ENCODE measurements at places on chromosomes 2 and 18.

DNA sequence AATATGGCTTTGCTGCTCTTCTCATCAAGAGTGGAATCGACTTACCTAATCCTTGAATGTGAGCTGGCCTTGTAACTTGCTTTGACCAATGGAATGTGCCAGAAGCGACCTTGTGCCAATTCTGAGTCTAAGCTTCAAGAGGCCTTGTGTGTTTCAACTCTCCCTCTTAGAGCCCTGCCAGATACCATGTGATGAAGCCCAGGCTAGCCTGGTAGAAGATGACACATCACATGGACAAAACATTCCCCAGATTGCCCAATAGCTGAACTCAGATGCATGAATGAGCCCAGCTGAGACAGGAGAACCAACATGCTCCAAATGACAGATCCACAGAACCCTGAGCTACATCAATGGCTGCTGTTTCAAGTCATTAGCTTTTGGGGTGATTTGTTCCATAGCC is 4.2 kb upstream of the KLHL14 start:
- no peak for DNase-seq

DNA sequence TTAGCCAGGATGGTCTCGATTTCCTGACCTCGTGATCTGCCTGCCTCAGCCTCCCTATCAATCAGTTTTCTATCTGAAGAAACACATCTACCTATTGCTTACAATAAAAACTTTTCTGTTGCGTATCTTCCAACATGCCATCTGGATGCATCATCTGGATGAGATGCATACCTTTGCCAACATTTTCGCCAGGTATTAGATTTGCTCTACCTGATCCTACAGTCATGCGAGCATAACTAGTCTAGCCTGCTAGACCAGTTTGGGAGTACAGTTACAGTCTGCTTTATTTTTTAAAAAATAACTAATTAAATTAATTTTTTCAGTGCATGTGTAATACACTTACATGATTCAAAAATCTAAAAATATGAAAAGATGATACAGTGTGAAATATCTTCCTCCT is 334.0 kb upstream of the MEX3C start:
- DNase-seq: no peak

DNA sequence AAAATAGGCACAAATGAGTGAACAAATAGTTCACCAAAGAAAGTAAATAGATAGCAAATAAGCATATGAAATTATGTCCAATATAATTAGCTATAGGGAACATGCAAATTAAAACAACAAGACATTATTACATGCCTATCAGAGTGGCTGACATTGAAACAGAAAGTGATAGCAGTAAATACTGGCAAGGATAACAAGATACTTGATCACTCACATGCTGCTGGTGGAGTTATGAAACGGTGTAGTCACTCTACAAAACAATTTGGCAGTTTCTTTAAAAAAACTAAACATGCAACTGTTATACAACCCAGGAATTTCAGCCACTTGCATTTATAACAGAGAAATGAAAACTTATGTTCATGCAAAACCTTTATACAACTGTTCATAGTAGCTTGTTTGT is 439.2 kb upstream of the ACVR2A start:
- no peak for DNase-seq

DNA sequence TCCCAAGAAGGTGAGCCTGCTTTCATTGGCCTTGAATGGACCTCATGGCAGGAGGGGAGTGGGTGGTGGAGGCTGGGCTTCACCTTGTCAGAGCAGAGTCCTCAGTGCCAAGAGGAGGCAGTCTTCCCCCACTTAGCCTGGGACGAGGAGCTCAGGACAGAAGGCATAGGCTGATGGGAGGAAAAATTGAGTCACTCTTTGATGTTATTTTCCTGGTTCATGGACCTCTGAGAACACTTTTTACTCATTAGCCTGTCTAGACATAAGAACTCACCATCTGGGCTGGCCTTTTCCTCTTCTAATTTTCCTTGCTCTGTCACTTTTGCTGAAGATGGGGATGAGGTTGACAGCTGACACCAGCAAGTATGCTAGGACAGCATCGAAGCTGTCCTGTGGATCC is 225.7 kb upstream of the TNP1 start:
- no peak for DNase-seq

DNA sequence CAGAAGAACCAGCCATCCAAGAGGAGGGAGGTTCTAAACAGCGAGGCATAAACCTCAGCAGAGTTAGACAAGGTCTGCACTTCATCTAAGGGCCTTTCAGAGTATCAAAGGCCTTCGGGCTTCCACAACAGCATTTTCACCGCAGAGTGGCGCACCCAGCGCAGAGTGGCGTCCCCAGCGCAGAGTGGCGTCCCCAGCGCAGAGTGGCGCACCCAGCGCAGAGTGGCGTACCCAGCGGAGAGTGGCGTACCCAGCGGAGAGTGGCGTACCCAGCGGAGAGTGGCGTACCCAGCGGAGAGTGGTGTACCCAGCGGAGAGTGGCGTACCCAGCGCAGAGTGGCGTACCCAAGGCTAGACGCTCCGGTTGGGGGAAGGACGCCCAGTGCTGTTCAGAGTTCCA is 137.9 kb downstream of the ZNF516 start:
- no peak for DNase-seq

- no peak for DNase-seq
Measured at GRCh38 chr18:3037423-3037915, 24.5 kb upstream of the LPIN2 start.

GRCh38 chr18:2641638-2642037 is 13.9 kb upstream of the SMCHD1 start:
- no peak for DNase-seq

GRCh38 chr2:37588316-37588777 is 83.1 kb downstream of the CDC42EP3 start:
- no peak for DNase-seq

DNA sequence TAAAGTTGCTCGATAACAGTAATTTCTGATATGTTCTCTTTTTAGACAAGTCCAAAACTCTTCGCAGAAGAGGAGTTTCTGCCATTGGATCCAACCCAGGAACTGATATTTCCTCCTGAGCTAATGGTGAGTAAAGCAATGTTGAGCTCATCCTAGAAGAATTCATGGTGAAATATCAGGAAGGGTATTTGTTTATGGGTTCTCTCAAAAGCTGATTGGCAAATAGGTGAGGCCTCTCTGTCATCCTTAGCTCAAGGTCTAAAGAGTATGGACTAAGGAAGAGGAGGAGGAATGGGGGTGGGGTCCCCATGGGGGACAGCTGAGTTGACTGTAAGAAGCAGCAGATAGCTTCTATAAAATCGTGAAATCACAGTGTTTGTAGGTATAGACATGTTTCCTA is 18.2 kb downstream of the AOX1 start:
- no peak for DNase-seq

DNA sequence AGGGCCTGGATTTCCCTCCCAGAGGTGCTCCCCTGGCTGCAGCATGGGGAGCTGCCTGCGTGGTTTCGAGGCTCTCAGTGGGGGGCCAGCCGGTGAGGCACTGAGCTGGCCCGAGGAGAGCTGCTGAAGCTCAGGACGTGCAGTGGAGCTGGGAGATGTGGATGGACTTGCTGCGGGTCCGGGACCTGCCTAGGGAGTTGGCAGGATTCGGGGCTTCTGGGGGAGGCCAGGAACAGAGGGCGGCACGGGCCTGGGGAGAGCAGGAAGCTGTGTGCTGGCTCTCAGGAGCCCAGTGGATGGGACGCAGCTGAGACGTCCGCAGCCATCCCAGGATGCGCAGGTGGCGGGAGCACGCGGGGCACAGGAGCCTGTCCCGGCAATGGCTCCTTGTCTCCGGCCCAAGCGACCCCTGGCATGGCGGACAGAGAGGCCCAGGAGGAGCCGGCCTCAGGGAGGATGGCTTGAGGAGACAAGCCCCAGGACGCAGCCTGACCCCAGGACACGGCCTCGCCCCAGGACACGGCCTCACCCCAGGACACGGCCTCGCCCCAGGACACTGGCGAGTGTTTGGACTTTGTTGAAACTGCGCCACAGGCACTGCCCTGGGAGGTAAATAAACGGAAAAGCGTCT is 116.1 kb downstream of the NFATC1 start:
- DNase-seq: no peak

DNA sequence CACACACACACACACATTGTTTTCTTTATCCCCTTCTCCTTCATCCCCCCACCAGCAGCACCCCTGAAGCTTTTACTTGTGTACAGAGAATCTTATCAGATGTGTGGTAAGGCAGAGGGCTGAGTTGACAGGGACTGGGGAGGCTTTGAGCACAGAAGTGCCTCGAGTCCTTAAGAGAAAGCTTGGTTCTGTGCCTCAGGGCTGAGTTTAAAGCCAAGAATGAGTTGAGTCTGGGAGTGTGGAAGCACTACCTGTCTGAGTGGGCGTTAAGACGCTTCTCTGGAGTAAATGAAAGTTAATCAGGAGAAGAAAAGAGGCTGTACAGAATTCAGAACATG is 2.7 kb downstream of the ID2 start:
- no peak for DNase-seq

GRCh38 chr2:126227250-126227649 is 428.7 kb upstream of the GYPC start:
- no peak for DNase-seq

GRCh38 chr2:20093263-20094141 is 42.1 kb upstream of the LAPTM4A start:
- peak; percentile 62 for DNase-seq

All from SK-N-DZ (cell line).